Diencephalon (tissue), 1 donor: ENCODE measurements at places on chromosomes 4 and X. TPM values are rescaled to one million over a fixed set of nuclear protein-coding genes. Genes with fewer than 3 reads are reported as not detected.

The ADAM29 gene
- total RNA-seq = 1.4 TPM

The FAM47E gene
- 17.5 TPM for total RNA-seq

The SMARCA1 gene
- 76.1 TPM for total RNA-seq

The FAM241A gene
- 2.3 TPM for total RNA-seq

The VCX gene
- not detected for total RNA-seq

The PLXNB3 gene
- 4.6 TPM for total RNA-seq

The FHDC1 gene
- total RNA-seq = 8.5 TPM

The PTPN13 gene
- 30.2 TPM for total RNA-seq

The BCLAF3 gene
- 31.1 TPM for total RNA-seq

The MAGEE2 gene
- 4.2 TPM for total RNA-seq

The PLK4 gene
- total RNA-seq = 11.8 TPM

The EVC gene
- 3.0 TPM for total RNA-seq

The GPC4 gene
- 2.8 TPM for total RNA-seq

The DGKK gene
- total RNA-seq = 6.2 TPM

The PHEX gene
- 1.4 TPM for total RNA-seq
